ENCODE measurements at places on chromosomes 4 and X.

- no peak for DNase-seq
Observed at GRCh38 chrX:55778322-55778721, 60.8 kb downstream of the RRAGB start.

DNA sequence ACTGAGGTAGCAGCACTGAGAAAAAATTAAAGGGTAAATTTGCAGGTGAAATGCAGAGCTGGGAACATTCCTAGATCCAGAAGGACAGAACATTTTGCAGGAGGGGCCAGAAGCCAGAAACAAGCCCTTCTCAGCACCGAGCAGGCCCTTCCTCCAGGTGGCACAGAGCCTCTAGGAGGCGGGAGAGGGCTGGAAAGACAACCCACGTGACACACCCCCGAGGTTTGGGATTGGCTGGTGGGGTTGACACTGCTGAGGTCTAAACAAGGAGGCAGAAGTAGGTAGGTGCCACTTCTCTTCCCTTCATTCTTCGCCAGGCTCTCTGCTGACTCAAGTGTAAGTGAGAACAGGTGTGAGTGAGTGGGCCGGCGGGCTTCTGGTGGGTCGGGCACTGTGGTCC, at the start of gene PAGE4:
PAGE4 (plus strand) TSS at position 288 of the 400 bp plus-strand sequence. CDS start 1,126 bp downstream, outside the sequence.
- DNase-seq: no peak

DNA sequence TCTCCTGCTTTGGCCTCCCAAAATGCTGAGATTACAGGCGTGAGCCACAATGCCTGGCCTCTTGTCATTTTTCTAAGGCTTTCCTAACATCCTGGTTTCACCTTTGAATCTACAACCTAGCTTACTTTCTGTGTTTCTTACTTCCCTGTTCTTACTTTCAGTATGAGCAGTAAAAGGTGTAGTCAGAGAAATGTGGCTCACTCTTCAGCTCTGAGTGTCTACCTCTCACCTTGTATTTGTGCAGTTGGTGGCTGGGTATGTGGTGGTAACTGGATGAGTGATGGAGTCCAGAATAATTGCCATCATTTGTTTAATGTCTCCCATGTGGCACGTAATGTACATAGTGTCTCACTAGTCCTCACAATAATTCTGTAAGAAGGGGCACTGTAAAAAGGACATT, 19.1 kb upstream of the CXCL11 start:
- no peak for DNase-seq

GRCh38 chr4:106502106-106502699, 133.6 kb upstream of the GIMD1 start:
- peak; percentile 29 for DNase-seq

GRCh38 chrX:2595258-2595657, 94.5 kb upstream of the DHRSX start:
- no peak for DNase-seq

- DNase-seq: peak; percentile 75
Observed at GRCh38 chrX:48021026-48021900, 14.5 kb downstream of the SPACA5 start.

GRCh38 chr4:87078987-87079486, 141.4 kb downstream of the KLHL8 start:
- DNase-seq: no peak

- no peak for DNase-seq
Observed at GRCh38 chr4:8248091-8248490, 21.5 kb upstream of the HTRA3 start.

GRCh38 chrX:41733939-41734338, 10.0 kb downstream of the GPR82 start:
- no peak for DNase-seq

DNA sequence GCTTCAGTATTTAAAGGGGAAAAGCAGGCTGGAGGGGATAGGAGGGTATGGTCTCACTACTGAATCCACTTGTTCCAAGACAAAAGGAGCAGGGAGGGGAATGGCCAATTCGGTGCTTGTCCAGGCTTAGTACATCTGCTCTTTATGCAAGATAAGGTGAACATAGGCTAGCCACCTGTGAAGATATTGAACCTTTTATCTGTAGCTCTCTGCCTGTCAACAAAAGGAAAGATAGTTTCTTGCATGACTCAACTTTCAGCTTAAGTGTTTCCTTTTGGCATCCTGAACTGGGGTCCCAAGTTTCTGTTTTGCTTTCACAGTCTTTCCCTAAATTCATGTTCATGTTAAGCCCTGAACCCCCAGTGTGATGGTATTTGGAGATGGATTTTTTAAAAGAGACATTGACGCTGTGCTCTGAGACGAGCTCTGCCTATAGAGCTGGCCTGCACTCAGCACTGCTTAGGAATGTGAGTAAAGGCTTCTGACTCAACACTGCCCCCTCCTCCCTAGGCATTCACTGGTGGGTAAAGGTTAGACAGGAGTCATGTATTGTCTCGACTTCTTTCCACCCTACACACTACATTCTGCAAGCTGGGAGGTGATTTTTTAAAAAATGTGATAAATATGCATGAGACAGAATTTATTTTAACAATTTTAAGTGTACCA, 28.2 kb downstream of the FAM149A start:
- peak; percentile 15 for DNase-seq

DNA sequence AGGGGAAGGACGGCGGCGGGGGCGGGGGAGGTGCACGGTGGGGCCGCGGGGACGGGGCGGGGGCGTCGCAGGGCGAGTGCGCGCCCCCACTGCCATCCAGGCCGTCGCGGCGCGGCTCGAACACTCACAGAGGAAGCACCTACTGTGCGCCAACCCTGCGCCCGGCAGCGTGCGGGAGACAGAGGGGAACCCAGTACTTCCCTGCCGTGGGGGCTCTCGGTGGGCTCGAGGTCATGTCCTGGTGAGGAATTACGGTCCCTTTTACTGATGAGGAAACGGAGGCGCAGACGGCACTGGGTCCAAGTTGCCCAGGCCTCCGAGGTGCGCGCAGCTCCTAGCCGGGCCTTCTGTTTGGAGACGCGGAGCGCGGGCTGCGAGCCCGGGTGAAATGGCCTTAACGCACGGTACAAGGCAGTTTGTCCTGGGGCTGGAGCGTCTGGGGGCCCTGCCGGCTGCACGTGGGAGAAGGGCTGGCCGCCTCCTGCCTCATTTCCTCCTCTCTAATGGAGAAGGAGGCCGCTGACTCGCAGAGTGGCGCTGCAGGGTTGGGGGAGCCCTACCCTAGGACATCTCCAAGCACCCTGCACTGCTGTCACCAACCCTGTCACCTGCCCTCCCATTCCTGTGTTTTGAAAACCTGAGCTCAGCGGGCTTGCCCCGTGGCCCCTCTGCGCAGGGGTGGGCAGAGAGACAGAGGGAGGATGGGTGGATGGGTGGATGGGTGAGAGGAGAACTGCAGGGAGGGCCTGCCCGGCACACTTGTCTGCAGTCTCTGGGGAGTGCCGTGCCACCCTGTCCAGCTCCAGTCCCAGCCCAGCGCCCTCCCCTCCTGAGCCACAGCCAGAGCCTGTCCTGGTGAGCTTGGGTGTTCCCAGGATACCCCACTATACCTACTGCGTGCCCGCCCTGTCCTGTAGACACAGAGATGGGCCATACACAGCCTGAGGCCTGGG, 106.0 kb downstream of the ADRA2C start:
- no peak for DNase-seq

DNA sequence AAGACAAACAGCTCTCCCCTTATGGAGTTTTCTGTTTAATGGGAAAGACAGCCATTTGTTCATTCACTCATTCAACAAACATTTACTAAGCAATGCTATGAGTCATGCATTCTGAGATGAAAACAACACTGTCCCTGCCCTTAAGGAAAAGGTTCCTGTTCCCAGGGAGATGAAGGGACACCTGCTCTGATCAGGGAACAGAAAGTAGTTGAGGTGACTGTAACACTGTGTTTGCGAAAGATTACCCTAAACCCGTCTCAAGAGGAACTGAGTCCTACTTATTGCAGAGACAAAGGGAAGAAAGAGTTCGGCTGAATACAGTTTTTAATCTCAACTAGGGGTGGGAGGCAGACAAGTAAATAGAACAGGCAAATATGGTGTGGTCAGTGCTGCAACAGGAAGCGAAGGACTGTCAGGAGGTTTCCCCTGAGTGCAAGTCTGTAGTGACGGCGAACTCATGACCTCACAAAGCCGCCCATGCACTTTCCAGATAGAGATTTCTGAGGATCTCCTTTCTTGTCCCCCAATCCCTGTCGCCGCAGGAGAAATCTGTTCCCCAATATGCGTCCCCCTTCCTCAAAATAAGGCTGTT, 712 bp downstream of the STX18 start:
- no peak for DNase-seq

GRCh38 chrX:42988700-42989099, 210.7 kb upstream of the PPP1R2C start:
- no peak for DNase-seq

DNA sequence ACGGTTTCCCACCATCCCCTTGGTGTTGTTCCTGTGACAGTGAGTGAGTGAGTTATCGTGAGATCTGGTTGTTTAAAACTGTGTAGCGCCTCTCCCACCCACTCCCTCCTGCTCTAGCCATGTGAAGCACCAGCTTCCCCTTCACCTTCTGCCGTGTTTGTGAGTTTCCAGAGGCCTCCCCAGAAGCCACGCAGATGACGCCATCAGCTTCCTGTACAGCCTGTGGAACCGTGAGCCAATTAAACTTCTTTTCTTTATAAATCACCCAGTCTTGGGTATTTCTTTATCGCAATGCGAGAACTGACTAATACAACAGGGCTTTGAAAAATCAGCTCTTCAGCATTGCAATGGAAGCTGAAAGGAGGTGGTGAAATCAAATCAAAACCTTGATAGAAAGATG, 50.0 kb downstream of the FGFBP1 start:
- no peak for DNase-seq

GRCh38 chr4:65669111-65670019, 924 bp downstream of the EPHA5 start:
- DNase-seq: no peak

- DNase-seq: no peak
Observed at GRCh38 chrX:130834149-130834548, 68.9 kb downstream of the ENOX2 start.

DNA sequence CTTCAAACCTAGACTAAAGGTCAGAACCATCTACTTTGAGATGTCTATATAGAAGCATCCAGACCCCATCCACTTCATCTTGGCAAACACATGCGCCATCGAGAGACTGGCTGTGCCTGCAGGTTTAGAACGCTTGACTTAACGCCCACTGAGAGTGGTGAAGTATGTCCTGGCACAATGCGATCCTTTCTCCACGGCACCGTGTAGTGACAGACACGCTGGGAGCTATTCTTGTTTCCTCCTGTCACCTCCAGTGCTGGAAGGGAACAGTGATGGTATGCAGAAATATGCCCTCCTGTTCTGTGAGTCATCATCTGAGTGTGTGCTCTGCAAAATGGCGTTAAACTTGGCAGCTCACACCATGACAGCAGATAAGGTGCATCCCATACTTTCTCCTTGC, 330.2 kb downstream of the NLGN4X start:
- no peak for DNase-seq

- DNase-seq: no peak
Observed at GRCh38 chr4:89256203-89256800, 51.3 kb downstream of the GPRIN3 start.

- DNase-seq: no peak
Observed at GRCh38 chr4:8022767-8023695, 83.4 kb upstream of the AFAP1 start.

- no peak for DNase-seq
Observed at GRCh38 chrX:13023567-13023966, 20.9 kb downstream of the FAM9C start.

DNA sequence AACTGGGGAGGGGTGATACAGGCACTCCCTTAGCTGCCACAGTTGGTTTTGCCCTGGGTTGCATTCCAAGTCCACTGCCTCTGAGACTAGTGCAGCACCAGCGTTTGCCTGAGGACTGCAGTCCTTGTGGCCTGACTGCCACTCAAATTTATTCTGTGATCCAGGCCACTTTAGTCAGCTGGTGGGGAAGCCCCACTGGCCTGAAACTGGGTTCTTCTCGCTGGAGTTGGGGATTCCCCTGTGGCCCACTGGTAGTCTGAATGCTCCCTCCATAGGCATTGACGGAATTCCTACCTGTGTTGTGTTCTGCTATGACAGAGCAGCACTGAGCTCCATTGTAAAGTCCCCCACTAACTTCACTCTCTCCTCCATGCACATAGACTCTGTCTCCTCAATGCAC, 63.8 kb downstream of the PTPN13 start:
- DNase-seq: no peak

DNA sequence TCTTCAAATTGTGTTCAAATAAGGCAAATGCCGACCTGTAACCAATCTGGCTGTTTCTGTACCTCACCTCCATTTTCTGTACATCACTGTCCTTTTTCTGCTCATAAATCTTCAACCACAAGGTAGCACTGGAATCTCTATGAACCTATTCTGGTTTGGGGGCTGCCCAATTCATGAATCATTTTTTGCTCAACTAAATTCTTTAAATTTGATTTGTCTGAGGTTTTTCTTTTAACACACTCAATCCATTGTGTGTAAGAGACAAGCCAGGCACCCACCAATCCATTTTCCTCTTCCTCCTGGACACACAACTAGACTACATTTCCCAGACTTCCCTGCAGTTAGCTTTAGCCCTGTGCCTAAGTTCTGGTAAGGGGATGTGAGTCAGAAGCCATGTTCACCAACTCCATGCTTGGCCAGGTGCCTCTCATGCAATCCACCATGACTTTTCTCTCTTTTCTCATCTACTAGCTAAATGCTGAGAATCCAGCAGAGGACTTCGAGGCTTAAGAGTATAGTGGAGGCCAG, 193.2 kb upstream of the KLF3 start:
- DNase-seq: no peak

- DNase-seq: peak; percentile 26
Observed at GRCh38 chrX:74133156-74133796, 170.7 kb upstream of the ZCCHC13 start.

GRCh38 chr4:110020646-110021443, 108.2 kb downstream of the EGF start:
- no peak for DNase-seq

GRCh38 chrX:118968031-118968430, 6.4 kb upstream of the LONRF3 start:
- DNase-seq: no peak

DNA sequence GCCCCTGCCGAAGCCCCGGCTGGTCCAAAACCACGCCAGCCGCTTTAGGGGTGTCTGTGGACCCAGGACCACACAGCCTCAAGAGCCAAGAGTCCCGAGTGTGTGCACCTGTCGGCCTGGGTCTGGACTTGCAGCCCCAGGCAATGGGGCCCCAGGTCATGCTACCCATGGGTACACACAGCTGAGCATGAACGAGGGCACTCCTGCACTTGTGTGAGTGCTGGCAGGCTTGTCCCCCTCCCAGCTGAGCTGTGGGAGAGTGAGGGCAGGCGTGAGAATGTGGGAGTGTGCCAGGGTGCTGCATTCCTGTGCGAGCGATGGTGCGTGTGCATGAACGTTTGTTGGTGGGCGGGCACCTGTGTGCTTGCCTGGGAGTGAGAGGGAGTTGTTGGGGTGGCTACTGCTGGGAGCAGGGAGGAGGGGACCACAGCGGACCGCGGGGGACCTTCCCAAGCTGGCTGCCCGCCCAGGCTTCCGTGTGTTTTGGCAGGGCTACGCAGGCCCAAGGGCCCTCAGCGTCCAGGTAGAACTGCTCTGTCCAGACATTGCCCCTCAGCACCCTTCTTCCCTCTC, 30.8 kb downstream of the BLOC1S4 start:
- DNase-seq: no peak

Measured in fibroblast of skin of left quadriceps (primary cell).